Ureter (tissue), 1 donor: ENCODE measurements at places on chromosomes 7 and 10.

DNA sequence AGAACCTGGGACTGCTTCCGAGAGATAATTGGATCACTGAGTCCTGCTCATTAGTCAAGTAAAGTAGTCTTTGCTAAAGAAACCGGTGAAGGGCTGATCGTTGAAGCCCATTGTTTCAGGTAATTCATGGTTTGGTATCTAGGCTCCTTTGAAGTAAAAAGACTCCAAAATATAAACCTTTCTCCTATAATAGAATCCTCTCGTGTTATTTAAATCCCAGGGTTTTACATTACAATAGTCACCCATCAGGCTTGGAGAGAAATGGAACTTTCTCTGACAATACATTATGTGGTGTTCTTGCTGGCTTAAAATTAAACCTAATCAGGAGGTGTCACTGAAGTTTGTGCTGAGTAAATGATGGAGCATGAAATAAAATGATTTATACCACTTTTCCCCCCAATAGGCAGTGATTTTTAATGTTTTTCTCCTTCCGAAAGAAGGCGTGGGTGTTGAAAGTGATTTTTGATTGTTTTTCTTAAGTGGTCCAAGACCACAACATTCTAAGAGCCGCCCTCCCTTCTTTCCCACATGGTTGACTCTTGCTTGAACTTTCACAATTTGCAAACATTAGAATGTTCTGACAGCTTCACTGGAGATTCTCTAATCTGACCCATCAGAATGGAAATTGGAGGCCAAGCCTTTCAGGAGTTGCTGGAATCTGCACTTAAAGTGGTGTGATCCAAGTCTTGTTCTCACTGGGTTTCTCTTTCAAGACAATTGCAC is 44.2 kb downstream of the LRMDA start:
- no peak for DNase-seq

DNA sequence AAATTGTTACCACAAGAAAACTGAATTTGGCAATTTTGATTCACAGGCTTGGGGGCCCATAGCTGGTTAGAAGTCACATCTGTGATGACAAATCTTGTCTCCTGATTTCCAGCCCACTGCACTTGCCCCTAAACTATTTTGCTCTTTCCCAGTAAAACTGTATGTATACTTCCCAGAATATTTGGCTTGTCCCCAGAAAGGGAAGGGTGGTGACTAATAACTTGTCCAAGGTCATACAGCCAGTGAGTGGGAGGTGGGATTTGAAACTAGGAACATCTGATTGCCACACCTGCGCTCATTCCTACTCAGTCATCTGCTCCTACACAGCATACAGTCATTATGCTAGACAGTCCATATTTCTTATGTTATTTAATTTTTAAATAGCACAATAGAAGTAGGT is 304.5 kb downstream of the SDHAF3 start:
- no peak for DNase-seq

DNA sequence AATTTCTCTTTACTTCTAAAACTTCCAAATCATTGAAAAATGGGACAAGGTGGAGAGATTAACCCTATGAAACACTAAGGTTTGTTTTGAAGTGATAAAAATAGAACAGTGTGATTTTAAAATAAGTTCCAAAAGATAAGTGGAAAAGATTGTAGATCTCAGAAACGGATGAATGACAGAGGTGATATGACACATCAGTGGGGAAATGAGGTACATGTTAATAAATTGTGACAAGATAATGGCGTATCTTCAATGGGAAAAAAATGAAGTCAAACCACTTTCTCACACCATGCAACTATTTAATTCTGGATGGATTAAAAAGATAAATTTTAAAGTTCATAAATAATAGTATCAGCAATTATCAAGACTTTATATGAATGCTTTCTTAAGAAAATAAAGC is 159.7 kb upstream of the VWC2 start:
- no peak for DNase-seq

- no peak for DNase-seq
Observed at GRCh38 chr7:103989200-103989784, at the start of gene RELN. TSS of gene RELN (minus strand) at chr7:103989658. CDS start at chr7:103989356, 302 bp downstream.

- no peak for DNase-seq
Observed at GRCh38 chr10:124214610-124215375, 121.4 kb upstream of the CHST15 start.

- no peak for DNase-seq
Observed at GRCh38 chr7:24834128-24834798, 77.0 kb upstream of the GSDME start.

DNA sequence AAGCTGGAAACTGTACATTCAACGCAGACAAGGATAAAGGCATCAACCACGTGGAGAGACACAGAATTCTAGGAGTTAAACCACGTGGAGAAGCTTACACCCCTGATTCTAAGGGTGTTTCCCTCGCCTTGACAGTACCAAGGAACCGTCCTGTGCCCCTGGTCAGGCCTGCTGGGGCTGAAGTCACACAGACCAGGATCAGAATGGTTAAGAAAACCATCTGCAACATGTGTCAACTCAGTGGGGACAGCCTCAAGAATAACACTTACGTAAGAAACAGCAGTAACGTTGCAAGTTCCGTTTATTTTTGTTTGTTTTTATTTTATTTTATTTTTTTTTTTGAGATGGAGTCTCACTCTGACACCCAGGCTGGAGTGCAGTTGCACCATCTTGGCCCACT is 55.6 kb downstream of the CHST15 start:
- no peak for DNase-seq

GRCh38 chr7:41038211-41038610 is 664.7 kb downstream of the INHBA start:
- no peak for DNase-seq

DNA sequence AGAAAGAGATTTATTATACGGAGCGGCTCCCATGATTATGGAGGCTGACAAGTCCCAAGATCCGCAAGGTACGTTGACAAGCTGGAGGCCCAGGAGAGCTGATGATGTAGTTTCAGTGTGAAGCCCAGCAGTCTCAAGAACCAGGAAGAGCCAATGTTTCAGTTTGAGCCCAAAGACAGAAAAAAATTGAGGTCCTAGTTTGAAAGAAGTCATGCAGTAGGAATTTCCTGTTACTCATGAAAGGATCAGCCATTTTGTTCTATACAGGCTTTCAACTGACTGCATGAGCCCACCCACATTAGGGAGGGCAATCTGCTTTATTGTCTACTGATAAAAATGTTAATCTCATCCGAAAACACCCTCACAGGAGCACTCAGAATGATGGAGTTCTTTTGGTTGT is 51.5 kb downstream of the CCDC71L start:
- no peak for DNase-seq

DNA sequence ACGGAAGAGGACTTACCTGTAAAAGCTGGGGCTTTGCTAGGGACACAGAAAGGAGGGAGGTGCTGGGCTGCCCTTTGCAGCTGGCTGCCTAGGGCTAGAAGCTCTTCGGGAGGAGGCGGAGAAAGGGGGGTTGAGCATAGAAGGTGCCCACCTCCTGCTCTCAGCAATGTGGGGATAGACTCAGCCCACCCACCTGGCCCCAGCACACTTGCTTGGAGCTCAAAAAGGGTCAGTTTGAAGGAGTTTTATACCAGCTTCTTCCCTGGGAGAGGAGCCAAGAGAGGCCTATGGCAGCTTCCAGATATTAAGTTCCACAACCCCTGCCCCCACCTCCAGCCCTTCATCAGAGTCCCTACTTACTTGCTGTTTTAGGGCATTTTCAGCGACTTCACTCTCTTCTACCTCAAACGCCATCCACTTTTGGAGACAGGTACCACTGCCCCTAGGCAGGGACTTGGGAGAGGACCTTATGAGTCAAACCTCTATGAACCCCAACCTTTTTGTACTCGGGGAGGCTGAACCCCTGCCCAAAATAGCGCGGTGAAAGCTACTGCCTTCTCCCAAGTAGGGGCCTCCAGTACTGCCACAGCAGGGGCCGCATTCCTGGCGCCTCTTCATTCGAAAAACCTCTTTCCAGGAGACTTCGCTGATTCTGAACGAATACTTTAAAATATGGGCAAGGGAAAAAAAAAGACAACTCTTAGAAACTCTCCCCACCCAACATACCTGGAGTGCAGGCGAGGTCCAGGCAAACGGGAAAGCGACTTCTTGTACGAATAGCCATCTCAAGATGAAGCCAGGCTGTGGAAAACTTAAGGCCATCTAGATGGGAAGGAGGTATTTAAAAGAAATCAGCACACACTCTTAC is 1.2 kb upstream of the EVX1 start:
- no peak for DNase-seq

DNA sequence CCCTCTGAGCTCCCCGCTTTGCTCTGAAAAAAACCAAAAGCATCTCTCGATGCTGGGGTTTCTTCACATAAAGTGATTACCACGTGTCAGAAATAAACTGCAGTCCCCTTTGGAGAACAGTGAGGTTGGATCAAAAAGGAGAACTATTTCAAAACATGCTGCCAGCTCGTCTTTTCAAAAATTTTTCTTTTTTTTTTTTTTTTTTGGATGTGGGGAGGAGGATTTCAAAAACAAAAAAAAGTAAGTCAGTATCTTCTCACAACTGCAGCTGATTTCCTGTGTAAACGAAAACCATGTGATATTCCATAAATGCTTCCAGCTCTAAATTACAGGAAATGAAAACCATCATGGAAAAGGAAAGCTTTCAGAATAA is 155.0 kb upstream of the LYZL2 start:
- no peak for DNase-seq

DNA sequence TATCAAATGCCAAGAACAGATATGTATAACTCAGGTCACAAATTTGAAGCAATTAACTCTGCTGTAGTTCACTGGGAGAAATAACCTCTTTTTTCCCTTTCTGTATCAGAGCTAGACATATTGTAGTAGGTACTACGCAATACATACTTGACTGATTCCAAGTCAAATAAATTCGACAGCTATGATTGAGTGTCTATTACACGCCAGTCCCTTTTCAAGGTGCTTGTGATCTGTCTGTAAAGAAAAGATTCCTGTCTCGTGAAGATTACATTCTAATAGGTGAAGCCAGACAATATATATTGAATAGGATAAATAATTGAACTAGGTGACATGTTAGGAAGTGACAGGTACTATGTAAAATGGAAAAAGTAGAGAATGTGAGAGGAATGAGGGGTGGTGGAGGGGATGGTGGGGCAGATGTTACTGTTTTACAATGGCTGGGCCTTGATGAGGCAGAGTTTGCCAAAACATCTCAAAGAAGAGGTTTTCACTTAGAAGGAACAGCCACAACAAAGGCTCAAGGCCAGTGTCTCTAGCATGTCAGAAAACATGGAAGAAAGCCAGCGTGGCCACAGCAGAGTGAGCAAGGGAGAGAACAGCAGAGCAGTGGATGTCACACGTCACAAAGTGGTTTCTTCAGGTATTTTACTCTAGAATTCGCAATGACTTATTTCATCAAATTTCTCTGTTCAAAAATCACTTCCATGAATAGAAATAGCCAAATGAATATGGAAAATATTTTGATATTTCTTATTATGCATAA is 282.6 kb upstream of the CACNA2D1 start:
- DNase-seq, result no peak

- no peak for DNase-seq
Observed at GRCh38 chr10:36182179-36182566, 540.1 kb upstream of the FZD8 start.

DNA sequence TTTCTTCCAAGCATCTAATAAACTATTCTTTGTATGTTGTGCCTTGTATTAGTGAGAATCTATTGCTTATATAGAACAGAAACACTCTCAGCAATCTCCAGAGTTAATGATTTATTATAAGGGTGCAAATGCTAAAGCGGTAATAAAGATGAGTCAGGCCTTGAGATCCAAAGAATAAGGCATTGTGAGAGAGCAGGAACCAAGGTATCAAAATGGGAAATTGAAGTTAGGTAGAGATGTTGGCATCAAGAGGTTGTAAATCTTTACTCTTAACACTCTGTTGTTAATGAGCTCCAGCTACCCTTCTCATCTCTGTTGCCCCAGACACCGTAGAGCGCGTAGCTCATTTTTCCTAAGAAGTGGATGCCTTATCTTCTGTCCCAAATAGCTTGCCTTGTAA is 375.2 kb downstream of the ARL4A start:
- no peak for DNase-seq

GRCh38 chr7:15581352-15581951 is 19.6 kb upstream of the AGMO start:
- DNase-seq, result no peak

- DNase-seq, result no peak
Observed at GRCh38 chr7:22786290-22786932, 36.2 kb downstream of the TOMM7 start.

DNA sequence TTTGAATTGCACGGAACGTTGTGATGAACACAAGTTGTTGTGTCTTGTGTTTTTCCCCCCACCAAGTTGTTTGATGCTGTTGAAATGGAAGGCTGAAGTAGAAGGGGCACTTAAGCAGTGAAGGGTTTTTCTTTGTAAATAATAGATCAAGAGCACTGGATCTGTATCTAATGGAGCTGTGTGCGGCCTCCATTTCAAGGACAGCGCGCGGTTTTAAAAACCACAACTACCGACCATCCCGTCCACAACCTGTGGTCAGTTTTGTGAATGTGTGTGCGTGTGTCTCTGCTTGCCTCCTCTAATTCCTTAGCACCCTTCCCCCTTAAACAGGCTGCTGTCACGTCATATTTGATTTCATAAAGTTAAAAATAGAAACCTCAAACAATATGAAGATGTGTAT is 165.5 kb downstream of the TCF7L2 start:
- no peak for DNase-seq

DNA sequence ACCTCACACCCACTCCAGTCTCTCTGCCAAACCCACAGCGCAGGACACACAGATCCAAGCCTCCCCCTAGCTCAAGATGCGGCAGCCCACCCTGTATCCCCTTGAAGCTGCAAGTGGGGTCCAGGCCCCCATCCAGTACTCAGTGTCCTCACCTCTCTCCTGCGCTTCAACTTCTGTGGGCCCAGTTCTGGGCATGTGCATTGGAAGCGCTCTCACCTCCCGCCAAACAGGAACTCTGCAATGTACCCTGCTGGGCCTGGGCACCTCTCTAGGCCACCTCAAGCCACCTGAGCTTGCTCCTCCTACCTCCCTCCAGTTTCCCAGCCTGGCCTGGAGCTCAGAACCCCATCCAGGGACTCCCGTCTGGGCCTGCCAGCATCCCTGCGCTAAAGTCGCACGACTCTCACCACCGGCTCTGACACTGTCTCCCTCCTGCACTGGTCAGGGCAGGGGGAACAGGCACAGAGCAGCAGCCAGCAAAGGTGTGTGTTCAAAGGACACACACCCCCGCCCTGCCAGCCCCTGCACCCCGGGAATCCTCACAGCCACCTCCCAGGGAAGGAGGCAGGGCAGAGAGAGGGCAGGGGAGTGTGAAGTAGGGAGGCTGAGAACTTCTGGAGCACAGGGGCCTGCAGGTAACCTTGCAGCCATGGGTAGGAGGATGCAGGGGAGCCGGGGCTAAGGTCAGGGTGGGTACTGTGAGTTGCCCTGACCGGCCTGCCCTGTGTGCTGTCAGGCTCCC is 51.7 kb upstream of the MSMB start:
- no peak for DNase-seq
